ENCODE measurements at places on chromosomes 1 and 21.

GRCh38 chr1:227685807-227686206, 49.3 kb downstream of the JMJD4 start:
- DNase-seq, result no peak

DNA sequence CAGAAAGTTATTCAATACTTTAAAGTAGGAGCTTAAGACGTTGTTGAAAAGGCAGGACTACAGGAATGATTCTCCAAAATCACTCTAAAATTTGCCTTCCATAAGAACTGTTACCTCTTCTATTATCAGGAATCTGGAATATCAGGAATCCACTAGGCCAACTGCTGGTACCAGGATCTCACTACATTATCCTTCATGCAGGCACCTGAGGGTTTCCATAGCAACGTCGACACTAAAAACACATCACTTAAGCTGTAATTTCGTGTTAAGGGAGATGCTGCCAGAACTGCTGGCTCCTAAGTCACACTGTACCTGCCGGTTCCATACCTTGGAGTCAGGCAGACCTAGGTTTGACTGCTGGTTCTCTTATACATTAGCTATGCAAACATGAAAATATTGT, 139.7 kb upstream of the C1orf87 start:
- DNase-seq, result no peak

DNA sequence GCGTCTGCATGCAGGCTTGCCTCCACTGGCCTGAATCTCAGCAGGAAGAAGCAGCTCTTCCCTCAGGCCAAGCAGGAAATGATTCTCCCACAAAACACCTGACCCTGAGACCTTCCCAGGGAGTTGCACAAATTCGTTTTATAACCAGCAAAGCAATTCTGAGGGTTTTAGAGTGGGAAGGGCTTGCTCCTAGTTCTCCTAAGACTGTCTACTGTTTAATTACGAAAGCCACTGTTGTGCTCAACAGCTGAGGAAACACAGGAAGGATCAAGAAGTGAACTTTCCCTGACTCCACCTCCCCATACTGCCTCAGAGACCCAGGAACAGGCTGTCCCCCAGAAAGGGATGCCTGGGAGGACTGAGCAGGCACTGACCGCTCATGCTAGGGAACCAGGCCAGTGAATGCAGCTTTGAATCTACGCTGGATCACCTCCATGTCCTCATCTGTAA, 37.0 kb upstream of the PUM1 start:
- DNase-seq, result peak; percentile 66

DNA sequence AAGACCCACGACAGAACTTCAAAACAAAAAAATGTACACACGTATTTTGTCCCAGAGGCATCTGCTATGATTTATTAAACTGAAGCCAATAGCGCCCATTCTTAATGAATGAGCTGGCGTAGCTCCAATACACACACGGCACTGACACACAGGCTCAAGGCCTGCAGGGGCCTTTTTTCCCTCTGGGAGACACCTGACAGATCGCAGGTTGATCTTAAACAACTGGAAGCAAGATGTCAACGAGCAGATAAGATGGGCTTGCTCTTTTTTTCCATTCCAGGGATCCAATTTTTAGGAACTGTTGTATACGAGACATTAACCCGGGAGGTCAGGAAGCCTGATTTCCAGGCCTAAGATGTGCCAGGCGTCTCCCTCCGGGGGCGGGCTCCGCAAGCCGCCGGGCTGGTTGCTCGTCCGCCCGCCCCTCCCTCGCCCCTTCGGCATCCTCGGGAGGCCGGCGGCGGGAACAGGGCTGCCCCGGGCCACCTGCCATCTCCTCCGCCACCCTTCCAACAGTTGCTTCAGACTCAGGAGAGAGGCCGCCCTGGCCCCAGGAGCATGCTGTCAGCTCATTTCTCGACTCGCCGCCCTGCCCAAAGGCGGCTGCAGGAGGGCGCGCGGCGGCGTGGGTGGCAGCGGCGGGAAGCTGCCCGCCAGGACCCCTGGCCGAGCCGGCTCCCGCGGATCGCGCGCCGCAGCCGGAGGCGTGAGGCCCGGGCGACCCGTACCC, 735 bp downstream of the TTC13 start:
- DNase-seq, result no peak

GRCh38 chr1:78441921-78442320, 48.9 kb upstream of the PTGFR start:
- peak; percentile 74 for DNase-seq

GRCh38 chr1:208036106-208036808, 125.3 kb upstream of the CD34 start:
- no peak for DNase-seq

DNA sequence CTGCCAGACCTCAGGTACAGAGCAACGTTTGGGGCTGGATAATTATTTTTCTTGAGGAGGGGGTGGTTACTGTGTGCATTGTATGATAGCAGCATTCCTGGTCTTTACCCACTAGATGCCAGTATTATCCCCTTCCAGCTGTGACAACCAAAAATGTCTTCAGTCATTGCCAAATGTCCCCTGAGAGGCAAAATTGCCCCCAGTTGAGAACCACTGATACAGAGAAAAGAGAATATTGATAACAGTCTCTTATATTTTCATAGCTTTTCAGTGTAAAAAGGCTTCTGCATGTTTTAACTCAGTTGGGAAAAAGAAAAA, 51.8 kb upstream of the SYT14 start:
- DNase-seq, result no peak

GRCh38 chr1:7471836-7472235, 299.3 kb upstream of the VAMP3 start:
- no peak for DNase-seq

GRCh38 chr1:226223157-226223785, at the start of gene MIXL1:
Gene MIXL1, plus strand, starts transcription at chr1:226223664. Its CDS starts 18 bp downstream, at chr1:226223682.
- no peak for DNase-seq

DNA sequence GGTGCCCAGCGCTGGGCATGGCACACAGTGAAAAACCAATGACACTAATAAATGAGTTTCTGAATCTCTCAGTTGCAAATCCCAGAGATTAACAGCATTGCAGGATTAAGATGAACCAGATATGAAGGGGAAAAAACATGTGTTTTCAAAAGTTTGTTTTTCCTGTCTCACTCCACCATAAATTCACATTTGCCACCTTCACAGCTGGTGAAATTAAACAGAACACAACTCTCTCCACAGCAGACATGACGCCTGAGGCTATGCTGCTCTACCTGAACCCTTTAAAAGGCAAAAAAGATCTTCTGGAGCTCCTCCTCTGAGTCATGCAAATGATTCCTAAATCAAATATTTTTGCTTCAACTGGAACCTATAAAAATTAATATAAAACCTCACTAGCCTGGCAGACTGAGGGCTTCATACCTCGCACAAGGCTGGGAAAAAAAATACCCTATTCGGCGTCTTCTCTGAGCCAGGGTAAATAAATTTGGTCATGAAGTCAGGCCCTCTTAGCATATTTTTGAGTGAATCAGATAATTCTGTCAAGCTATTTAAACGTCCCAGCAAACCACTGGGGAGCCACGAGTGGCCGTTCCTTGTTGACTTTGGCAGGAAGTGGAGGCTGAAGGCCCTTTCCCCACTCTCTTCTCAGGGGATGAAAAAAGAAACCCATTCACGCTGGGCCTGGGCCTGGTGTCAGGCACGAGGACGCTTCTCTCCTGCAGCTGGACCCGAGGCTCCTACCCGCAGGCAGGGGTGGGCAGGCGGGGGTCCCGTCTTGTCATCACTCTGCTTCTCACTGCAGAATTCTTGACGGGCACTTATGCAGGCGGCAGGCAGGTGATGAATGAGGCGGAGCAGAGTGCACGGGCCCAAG, 53.0 kb downstream of the DMRTB1 start:
- DNase-seq, result peak; percentile 97

GRCh38 chr1:17551755-17552234, 12.3 kb downstream of the ARHGEF10L start:
- DNase-seq, result no peak

DNA sequence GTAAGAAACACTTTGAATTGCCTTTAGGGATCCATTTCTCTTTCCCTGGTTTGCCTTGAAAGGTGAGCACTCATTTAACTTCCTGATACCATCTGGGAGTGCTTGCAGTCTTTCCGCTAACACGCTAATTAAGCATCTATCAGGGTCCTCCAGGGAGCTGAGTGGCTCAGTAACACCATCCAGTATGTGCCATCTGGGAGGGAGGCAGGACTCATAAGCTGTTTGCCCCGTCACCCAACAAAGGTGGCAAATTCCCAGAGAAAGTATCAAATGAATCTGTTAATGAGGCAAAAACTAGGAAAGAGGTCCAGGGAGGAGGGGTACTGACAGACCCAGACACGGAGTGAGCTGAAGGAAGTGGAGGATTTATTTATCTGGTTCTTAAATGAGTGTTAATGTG, 430.9 kb downstream of the HLX start:
- no peak for DNase-seq

- no peak for DNase-seq
Observed at GRCh38 chr1:7355646-7356045, 415.4 kb upstream of the VAMP3 start.

GRCh38 chr1:173248247-173248940, 41.3 kb upstream of the TNFSF4 start:
- no peak for DNase-seq

- peak; percentile 50 for DNase-seq
Observed at GRCh38 chr1:173478094-173478674, 1.0 kb downstream of the PRDX6 start.

- DNase-seq, result no peak
Observed at GRCh38 chr21:36602735-36603134, 96.2 kb upstream of the SIM2 start.

DNA sequence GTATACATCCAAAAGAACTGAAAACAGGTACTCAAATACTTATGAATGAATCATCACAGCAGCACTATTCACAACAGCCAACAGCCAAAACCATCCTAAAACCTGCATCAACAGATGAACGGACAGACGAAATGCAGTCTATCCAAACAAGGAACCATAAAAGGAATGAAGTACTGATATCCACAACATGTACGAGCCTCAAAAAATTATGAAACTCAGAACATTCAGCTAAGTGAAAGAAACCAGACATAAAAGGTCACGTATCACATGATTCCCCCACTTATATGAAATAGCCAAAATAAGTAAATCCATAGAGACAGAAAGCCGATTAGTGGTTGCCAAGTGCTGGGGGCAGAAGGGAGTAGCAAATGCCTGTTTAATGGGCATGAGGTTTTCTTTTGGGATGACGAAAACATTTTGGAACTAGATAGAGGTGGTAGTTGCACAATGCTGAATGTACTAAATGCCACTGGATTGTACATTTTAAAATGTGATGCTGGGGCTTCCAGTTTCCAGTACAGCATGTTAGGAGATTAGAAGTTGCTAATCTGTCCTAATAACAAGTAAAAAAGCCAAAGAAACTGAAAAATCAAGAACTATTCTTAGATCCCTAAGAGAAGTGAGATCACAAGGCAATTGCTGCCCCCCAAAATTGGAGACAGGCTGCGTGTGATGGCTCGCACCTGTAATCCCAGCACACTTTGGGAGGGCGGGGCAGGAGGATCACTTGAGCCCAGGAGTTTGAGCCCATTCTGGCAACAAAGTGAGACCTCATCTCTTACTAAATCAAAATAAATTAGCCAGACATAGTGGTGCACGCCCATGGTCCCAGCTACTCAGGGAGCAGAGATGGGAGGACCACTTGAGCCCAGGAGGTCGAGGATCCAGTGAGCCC, 25.3 kb downstream of the CLSTN1 start:
- DNase-seq, result peak; percentile 78

GRCh38 chr1:1080951-1081310, 6.8 kb upstream of the RNF223 start:
- no peak for DNase-seq

- DNase-seq, result no peak
Observed at GRCh38 chr1:12547586-12548225, 70.3 kb downstream of the DHRS3 start.

DNA sequence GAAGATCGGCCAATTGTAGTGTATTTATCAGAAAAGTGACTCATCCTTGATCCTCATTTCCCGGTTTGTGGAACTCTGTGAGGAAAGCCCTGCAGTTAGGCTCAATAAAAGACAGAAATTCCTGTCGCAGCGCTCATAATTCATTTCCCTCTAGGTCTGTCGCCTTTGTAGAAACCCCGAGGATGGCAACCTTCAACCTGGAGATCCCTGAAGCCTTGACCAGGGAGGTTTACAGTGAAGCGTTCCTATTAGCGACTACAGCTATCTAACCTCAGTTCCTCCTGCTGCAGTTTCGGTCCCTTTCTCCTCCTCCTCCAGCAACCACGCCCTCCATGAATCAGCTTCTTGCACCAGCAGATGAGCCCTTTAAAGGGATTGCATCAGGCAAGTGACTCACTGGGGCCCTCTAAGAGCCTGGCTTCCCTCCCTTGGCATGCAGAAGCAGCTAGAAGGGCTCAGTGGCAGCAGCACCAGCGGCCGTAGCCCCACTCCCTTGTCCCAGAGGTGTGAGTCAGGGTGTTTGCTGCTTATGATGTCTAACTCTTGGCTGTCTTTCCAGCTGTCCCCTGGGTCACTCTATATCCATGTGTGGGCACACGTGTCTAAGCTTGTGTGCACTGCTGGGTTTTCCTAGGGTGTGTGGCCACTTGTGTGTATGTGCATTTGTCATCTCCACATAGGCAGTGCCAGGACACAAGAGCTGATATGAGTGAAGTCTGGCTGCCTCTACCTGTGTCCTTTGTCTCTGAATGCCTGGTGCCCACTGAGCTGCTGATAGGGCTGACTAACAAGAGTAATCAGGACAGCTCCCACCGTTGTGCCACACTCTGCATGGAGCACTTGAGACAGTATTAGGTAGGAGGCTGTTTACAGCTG, 779 bp upstream of the STK40 start:
- DNase-seq, result peak; percentile 100

DNA sequence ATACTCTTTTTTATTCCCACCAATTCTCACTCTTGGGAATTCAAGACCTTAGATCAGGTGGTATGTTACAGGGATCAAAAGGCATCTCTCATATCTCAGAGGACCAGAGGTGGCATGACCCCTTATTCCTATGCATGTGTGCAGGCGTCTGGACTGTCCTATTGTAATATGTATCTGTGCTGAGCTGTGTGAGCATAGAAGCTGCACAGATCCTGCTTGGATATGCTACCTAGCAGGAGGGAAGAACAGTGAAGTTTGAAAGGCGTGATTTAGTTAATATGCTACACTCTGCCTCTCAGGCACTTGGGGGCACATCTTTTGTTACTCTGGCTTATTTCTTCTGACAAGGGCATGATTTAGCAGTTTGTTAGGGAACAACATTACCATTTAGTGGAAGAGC, 86.7 kb upstream of the ZRANB2 start:
- no peak for DNase-seq

DNA sequence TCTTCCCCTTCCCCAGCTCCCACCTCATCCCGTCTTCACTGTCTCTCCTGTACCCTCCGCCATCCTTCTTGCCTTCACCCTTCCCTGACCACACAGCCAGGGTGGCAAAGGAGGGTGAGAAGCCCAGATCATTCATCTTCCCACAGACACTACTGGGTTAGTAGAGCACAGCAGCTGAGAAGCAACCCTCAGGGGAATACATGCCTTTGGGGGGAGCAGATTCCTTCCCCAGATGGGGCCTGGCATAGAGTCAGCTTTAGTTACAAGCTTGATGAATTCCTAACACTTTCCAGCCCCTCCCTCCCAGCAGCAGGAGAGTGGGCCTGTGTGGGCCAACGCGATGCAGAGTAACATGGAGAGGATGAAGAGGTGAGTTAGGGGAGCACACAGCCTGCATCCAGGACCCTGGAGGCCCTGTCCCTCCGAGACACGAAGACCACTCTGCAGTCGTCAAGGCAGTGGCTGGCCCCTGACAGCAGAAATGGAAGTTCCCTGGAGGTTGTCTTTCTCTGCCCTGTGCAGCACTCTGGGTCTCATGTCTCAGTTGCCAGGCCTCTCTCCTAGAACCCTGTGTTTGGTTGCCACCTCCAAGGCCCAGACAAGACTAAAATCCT, 8.8 kb upstream of the BTG2 start:
- no peak for DNase-seq

- DNase-seq, result no peak
Observed at GRCh38 chr1:77794550-77794949, 15.1 kb downstream of the MIGA1 start.
